ENCODE measurements at places on chromosomes 6 and 20. TPM values are rescaled to one million over a fixed set of nuclear protein-coding genes. Genes with fewer than 3 reads are reported as not detected.
A peak's percentile ranks its signal among the peaks of the same experiment; 100 is the strongest.

DNA sequence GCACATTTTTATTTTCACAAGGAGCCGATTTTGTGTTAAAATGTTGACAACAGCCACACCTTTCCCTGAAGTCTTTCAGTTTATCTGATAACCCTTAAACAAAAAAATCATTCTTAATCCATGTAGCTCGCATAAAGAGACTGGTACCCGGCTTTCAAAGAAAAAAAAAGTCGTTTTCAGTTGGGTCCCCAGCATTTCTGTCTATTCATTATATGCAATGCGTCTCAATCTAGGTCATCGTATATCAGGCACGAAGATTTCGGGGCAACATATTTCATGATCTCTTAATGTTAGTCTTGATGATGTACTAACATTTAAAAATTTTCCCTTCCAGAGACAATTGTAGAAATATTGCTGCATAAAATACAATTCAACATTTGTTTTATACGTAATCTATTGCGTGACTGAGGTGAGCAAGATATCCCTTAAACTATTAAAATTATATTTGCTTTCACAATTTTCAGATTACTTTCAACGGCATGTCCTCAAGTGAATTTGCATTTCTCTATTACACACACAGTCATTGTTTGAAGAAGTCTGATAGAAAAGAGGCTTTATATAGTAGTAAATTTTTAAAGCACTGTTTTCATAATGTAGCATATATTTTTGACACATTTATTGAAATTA lies 2.9 kb upstream of the TUBB2B start:
- no peak for DNase-seq

DNA sequence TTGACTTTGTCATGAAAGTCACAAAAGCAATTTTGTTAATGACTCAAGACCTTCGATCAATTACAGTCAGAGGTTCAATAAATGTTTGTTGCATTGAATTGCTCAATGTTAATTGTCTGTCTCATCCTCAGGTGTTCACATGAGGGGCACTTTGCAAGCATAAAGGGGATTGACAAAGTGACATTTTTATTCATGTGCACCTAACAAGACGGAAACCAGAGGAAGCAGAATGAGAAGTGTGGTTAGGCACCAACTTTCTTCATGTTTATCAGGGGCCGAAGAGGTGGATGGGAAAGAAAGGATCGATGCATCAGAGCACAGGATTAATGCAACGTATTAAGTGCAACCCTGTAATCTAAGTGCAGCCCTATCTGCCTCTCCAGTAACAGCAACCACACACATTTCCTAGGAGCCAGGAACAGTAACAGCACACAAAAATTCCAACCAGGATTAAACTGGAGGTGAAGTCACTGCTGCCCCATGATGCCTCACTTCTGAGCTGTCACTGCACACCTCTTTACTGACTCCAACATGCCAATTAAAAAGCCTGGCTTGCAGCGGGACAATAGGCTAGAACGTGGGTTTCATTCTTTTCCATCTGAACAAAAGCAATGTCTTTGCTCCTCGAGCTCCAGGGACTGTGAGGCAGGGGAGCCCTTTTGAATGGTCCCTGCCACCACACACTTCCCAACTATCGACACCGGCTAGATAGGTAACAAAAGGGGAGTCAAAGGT lies 262.7 kb downstream of the CD83 start:
- DNase-seq = no peak

DNA sequence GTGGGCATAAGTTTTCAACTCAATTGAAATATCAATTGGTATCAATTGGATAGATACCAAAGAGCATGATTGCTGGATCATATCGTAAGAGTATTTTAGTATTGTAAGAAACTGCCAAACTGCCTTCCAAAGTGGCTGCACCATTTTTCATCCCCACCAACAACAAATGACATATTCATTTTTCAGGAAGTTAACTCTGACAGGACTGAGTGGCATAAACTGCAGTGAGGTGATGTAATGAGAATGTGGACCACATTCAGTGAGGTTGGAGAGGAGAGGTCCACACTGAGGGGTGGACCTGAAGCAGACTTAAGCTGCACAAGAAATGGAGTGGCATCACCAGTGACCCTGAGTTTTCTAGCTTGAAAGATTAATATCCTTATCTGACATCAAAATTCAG lies 11.6 kb upstream of the CALHM6 start:
- no peak for DNase-seq

- DNase-seq = no peak
These were observed 2.2 kb downstream of the FBXL4 start for GRCh38 chr6:98945311-98946115.

GRCh38 chr20:24917797-24918578 lies 31.1 kb upstream of the CST7 start:
- peak; percentile 80 for DNase-seq

DNA sequence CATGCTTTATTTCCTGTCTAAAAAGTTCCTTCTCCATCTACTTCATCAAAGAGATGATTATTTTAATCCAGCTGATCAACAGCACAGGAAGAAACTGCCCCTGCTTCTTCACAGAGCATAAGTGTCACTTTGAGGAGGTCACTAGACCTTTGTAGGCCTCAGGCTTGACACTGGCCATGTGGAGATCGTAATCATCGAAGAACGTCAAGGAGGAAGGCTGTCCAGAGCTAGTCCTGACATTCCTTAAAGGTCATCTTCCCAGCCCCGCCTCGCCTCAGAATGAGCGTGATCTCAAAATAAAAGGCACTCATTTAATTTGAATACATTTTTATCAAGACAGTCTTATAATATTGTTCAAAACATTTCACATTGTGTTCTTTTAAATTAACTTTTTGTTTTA lies 445.7 kb upstream of the CDH4 start:
- no peak for DNase-seq

GRCh38 chr6:3803627-3804468 lies 45.3 kb upstream of the FAM50B start:
- DNase-seq = peak; percentile 78

- no peak for DNase-seq
These were observed 168.6 kb upstream of the AGPAT4 start for GRCh38 chr6:161442420-161442819.

DNA sequence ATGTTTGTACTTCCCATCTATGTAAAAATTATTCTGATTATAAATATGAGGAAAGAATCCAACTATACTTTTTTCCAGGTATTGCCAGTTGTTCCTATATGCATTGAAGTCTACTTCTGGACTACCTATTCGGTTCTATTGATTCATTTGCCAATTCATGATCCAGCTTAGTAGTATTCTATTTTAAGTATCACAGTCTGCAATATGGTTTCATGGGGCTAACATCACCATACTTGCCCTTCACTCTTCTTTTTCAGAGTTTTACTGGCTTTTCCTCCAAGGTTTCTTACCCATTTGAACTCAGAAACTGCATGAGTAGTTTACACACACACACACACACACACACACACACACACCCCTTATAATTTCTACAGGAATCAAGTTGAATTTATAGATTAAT lies 34.5 kb downstream of the NUDT3 start:
- no peak for DNase-seq

GRCh38 chr20:38873050-38873581 lies 53.1 kb upstream of the FAM83D start:
- no peak for DNase-seq

DNA sequence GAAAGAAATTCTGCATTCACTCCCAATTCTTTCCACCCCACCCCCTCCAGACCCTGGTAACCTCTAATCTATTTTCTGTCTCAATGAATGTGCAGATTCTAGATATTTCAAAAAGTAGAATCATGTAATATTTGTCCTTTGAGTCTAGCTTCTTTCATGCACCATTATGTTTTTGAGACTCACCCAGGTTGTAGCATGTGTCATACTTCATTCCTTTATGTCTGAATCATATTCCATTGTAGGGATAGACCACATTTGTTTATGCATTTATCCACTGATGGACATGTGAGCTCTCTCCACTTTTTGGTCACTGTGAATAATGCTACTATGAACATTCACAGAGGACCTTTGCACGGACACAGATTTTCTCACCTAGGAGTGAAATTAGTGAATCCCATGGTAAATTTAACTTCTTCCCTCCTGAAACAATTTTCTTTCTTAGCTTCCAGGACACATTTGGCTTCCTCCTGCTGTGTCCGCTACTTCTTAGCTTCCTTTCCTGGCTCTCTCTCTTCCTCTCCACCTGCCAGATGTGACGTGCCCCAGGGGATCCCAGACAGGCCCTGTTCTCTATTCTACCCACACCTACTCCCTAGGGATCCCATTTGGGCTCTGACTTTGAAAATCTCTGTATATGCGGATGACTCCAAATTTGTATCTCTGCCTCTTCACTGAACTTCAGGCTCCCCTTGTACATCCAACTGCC lies 24.1 kb upstream of the ARFGEF2 start:
- peak; percentile 96 for DNase-seq

DNA sequence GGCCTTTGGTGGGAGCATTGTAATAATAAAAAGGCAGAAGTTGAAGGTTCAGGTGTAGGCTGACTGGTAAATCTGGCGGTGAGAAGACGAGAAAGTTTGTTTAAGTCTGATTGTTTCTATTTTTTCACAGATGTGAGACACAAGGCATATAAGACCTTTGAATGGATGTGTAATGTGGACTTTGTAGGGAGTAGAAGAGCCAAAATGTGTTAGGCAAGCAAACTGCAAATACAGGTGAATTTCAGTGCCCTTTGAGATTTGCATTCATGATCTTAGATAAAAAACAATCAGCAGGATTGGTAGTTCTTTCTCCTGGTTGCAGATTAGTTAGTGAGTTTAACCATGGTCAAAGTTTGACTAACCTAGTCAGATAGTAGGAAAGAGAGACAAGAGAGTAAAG lies 238.9 kb downstream of the FRK start:
- no peak for DNase-seq

GRCh38 chr6:5517796-5518195 lies 256.5 kb downstream of the FARS2 start:
- DNase-seq = no peak

DNA sequence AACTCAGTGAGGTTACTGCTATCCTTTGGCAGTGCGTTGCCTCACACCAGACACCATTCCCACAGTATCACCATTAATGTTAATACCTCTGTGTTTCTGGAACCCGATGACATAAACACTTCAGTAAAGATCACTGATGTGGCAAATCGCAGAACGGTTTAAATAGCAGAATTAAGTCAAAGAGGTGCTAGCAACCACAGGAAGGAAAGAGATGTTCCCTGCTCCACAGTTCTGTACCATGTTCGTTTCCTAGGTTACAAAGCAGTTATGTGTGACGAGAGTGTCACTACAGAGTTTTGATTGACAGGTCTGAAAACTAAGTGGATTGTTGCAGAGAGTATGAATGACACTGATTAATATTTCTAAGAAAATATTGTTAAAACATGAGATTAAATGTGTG lies 272.3 kb downstream of the KHDRBS2 start:
- no peak for DNase-seq

DNA sequence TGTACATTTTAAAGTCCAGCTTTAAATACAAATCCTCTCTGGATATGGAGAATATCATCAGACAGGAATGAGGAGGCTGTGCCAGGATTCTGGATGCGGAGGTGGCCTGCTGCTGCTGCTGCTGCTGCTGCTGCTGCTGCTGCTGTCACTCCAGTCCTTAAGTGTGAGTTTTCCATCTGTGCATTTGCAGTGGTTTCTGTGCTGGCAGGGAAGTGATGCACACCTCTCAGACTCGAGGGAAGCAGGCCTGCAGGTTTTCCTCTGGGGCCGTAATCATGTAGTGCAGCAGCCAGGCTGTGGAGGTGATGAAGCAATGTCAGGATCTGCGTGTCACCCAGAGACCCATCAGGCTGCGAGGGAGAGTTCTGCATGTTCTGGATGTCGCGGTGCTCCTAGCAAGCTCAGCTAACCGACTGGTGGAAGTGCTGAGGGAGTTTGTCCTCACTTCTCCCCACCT lies 32.0 kb downstream of the CFAP61 start:
- no peak for DNase-seq

GRCh38 chr20:50340541-50340940 lies 149.9 kb downstream of the CEBPB start:
- no peak for DNase-seq

- no peak for DNase-seq
These were observed 3.5 kb downstream of the RNF8 start for GRCh38 chr6:37357288-37357687.

- DNase-seq = peak; percentile 44
These were observed 20.6 kb downstream of the DTNBP1 start for GRCh38 chr6:15642276-15642675.

Gene FERMT1
- 72.6 TPM for total RNA-seq

Gene CST4
- 0.98 TPM for total RNA-seq

Gene RAD21L1
- total RNA-seq = 0.11 TPM

Gene ELOVL4
- total RNA-seq = 1.6 TPM

Gene SLC22A2
- not detected for total RNA-seq

Gene B3GAT2
- total RNA-seq = not detected

Gene DACT2
- total RNA-seq = not detected

Gene TSPO2
- not detected for total RNA-seq

Gene UNC93A
- not detected for total RNA-seq

Gene TUBB2B
- 5.1 TPM for total RNA-seq

Gene NKX2-2
- total RNA-seq = not detected
